Globus pallidus (tissue), 1 donor: ENCODE measurements at places on chromosomes 12 and 14.

DNA sequence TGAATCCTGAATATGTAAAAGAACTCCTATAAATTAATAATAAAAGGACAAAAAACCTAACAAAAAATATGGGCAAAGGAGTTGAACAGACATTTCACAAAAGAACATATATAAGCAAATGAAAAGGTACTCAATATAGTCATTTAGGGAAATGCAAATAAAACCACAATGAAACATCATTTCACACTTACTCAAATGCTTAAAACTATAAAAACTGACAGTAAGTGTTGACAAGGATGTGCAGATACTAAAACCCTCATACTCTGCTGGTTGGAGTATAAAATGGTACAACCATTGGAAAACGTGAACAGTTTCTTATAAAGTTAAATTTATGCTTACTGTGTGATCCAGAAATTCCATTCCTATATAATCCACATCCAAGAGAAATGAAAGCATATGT is 247.1 kb downstream of the GXYLT1 start:
- no peak for DNase-seq

DNA sequence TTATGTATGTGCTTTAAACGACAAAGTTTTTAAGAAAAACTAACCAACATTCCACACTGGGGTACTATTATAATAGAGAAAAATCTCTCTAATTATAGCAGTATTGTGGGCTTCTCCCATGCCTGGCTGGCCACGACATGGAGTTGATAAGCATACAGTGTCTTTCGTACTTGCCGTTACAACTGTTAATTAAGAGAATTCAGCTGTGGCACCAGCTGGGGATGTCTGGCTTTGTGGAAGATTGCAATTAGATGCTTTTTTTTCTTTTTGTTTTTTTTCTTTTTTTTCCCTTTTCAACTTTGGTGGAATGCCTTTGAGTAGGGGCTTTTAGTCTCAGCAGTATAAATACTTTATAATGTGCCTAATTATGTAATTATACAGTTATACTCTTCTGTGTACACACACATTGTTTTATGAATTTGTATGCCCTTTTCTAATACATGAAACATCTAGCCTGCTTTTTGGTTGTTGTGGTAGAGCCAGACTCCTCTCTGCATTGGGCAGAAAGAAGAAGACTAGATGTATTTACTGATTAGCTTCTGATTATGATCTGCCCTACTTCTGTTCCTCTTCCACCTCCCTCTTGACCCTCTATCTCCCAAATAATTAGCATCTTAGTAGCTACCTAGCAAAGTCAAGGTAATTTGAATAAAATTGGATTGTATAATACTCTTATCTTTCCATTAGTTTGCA is 76.4 kb downstream of the SUSD6 start:
- DNase-seq, result no peak

DNA sequence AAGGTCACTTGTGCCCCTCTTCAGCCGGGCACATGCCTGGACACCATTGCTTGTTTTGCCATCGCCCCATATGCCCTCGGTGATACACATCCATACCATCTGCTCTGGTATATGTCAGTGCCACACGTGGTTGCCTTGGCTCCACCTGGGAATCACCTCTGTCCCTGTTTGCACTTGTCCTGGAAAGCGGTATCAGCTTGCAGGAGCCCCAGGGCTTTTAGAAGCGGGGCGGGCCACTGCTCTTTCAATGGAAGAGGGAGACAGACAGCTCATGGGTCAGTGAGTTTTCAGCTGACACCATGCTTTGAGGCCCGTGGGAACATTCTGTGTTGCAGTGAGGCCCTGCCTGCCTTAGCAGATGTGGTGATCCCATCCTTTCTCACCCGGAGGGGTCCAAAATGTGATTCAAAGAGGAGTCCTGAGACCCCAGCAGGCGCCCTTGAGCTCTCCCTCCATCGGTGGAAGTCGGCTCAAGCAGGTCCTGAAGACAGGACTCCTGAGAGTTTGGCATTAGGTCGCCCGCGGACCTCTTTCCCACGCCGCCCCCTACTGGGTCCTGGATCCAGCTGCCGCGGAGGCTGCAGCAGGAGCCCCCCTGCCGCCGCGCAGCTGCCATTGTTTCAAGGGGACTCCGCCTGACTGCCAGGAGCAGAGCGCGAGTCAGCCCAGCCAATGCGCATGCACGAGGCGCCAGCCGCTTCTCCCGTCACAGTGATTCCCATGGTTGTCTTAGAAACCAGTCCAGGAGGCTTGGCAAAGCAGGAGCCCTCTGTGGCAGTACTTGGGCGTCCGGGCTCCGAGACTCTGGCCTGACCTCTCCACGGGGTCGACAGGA is 773.2 kb upstream of the ALG10B start:
- no peak for DNase-seq

GRCh38 chr12:49866859-49867569 is 24.1 kb upstream of the BCDIN3D start:
- no peak for DNase-seq

DNA sequence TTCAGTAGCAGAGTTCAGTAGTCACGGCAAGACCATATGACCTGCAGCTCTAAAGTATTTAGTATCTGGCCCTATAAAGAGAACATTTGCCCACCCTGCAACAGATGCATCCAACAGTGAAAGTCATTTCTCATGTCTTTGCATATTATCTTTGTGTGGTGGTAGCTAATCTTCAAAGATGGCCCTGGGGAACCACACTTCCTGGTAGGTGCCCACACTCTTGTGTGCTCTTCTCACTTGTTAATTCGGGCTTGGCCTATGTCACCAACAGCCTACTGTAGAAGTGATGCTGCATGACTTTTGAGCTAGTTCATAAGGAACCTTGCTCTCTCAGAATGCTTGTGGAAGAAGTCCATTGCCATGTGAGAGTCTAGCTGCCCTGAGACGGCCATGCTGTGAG is 85.6 kb downstream of the MAP1LC3B2 start:
- no peak for DNase-seq

DNA sequence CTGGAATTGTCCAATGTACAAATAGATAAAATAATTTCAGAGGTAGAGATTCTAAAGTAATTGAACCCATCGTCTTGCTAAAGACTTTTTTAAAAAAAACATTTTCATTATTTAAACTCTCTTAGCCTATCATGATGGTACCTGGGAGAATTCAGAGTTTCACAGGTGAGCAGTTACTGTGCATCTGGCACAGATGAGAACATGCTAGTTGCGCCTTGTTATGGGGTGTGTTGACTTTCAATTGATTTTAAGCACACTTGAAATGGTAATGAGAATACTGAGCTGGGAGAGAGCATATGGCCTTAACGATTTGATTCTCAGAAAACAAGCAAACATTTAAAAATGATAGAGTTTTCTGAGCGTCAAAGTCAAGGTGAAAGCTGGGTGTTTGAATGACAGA is 66.6 kb downstream of the FLRT2 start:
- DNase-seq, result no peak

- no peak for DNase-seq
Observed at GRCh38 chr14:64927031-64927430, 12.8 kb downstream of the CHURC1 start.
